Cerebellum (tissue), 4 donors: ENCODE measurements at places on chromosomes 5 and 9. TPM values are rescaled to one million over a fixed set of nuclear protein-coding genes. Genes with fewer than 3 reads are reported as not detected.

The PCDHGA7 gene
- total RNA-seq = 20.0 TPM

The IFNA21 gene
- total RNA-seq = not detected

The LVRN gene
- total RNA-seq = 3.1 TPM

The ANKRD33B gene
- total RNA-seq = 6.9 TPM

The LHX3 gene
- total RNA-seq = not detected

The PCDHA3 gene
- total RNA-seq = 19.6 TPM

The SVEP1 gene
- 12.1 TPM for total RNA-seq

The PCDHB4 gene
- total RNA-seq = 6.0 TPM

The TICAM2 gene
- total RNA-seq = 0.82 TPM

The SLC6A19 gene
- 0.09 TPM for total RNA-seq

The CDC20B gene
- 0.18 TPM for total RNA-seq

The PRLR gene
- total RNA-seq = 5.2 TPM

The PAPPA gene
- 0.36 TPM for total RNA-seq

The AFAP1L1 gene
- total RNA-seq = 6.1 TPM

The FAM78A gene
- 1.7 TPM for total RNA-seq

The IFNA2 gene
- not detected for total RNA-seq

The PNPLA7 gene
- total RNA-seq = 1.5 TPM

The GHR gene
- 7.3 TPM for total RNA-seq

The ANKDD1B gene
- 3.0 TPM for total RNA-seq

The BTNL8 gene
- total RNA-seq = not detected

The RORB gene
- total RNA-seq = 21.3 TPM

The FOXD4L3 gene
- not detected for total RNA-seq

The MYMK gene
- total RNA-seq = not detected

The CYLC2 gene
- total RNA-seq = not detected

The UGT3A1 gene
- not detected for total RNA-seq

The TRPM6 gene
- 3.0 TPM for total RNA-seq

The NME5 gene
- 14.7 TPM for total RNA-seq

The ROR2 gene
- total RNA-seq = 7.1 TPM

The GLDC gene
- total RNA-seq = 30.3 TPM

The FABP6 gene
- total RNA-seq = not detected

The LAMC3 gene
- total RNA-seq = 3.5 TPM
